Hematopoietic multipotent progenitor cell treated with erythropoietin and hydrocortisone succinate and interleukin-3 and kit ligand, for 17 days (in vitro differentiated cells): ENCODE measurements at places on chromosomes 16 and 17.

GRCh38 chr16:17002565-17002964, 468.2 kb downstream of the XYLT1 start:
- DNase-seq = no peak

DNA sequence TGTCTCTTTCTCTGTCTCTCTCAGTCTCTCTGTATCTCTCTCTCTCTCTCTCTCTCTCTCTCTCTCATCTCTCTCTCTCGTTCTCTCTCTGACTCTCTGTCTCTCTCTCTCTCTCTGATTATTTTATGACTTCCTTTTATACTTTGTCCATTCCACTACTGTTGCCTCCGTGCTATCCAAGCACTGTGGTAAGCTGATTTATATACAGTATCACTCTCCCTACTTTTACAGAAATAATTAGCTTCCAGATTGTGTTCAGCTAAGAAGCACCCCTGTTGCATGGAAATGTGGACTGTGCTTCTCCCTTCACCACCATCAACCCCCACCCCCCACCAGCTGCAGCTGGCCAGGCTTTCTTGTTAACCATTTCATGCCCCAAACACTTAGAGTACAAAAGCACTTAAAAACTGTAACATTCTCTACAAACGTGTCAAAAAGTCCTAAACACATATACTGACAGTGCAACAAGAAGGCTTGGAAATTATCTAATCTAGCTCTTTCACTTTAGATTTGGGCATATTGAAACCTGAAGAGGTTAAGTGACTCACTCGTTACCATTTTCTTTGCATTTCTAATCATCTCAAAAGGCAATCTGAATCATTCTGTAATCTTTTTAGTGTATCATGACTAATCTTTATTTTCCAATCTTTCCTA, 11.6 kb upstream of the TMEM100 start:
- DNase-seq = no peak

GRCh38 chr16:12155235-12155634, 178.7 kb downstream of the SNX29 start:
- DNase-seq = no peak

GRCh38 chr17:4584101-4584916, at the start of gene SMTNL2:
Gene SMTNL2 (plus strand): TSS chr17:4584529. CDS start chr17:4584606, 77 bp downstream.
- DNase-seq = no peak

DNA sequence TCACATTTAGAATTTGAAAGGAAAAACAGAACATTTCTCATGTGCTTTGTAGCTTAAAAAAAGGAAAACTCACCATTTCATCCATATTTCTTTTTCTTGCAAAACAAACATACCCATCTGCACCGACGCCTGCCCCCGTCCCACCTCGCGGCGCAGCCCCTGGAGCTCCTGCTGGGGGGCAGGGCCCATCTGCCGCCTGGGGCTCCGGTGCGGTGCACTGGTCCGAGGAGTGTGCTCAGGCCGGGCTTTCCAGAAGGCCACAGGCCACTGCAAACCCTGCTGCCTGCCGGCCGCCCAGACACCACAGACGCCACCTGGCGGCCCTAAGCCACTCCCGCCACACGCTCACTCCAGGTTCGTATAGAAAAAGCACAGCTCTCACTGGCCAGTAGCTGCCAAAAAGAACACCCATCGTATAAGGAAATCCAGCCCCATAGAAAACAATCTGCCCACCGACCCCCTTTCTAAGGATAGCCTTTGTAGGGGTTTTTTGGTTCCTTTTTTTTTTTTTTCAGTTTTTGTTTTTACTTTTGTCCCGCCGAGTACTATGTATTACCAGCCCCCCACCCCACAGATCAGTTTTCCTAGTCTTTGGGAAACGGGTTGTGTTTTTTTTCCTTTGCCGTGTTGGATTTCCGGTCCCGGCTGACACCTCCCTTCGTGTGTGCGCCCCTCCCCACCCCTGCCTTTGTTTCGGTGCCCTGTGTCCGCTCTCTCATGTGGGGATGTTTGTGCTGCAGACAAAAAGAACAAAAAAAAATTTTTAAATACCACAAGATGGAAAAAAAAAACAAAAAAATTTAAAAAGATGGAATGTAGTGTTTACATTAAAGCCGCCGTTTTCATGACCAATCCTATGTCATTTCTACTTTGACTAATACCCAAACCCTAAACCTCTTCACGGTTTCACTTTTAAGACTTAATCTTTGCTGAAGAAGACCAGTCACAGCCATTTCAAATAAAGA, 68.8 kb downstream of the AMFR start:
- DNase-seq = peak; percentile 72

DNA sequence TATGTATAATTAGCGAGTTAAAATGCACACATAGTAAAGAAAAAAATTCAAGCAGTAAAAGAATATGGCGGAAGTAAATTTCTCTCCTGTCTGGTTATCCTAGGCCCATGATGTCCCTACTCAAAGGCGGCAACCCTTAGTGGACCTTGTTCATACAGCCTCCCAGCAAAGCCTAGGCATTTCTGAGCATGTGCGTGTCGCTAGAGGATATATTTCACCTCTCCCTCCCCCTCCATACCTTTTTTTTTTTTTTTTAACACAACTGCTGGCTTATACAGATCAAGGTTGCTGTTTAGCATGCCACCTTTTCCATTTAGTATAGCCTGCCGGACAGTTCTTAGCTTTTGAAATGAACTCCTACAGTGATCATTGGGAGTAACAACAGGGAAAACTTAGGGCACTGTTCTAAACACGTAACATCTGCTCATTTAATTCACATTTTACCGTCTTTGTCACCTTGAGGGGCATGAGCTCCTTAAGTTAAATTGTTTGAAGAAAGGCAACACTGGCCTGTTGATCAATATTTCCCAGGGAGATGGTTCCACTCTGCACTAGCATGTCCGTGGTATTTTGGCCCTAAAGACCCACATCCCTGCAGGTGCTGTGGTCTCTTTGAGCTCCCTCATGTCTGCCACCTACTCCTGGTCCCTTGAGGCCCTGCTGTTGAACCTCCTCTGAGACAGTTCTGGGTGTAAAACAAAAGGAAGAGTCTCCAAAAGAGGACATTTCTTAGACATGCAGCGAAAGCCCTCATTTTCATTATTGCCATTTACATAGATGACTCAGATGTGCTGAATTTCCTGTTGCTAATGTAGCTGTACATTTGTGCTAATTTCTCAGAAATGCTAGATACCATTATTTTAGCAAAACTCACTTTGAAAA, 4.1 kb upstream of the TNFRSF13B start:
- no peak for DNase-seq

- no peak for DNase-seq
These were observed 462.5 kb upstream of the EEF2KMT start for GRCh38 chr16:5560084-5560483.

GRCh38 chr17:6627019-6627418, 13.5 kb downstream of the KIAA0753 start:
- no peak for DNase-seq

DNA sequence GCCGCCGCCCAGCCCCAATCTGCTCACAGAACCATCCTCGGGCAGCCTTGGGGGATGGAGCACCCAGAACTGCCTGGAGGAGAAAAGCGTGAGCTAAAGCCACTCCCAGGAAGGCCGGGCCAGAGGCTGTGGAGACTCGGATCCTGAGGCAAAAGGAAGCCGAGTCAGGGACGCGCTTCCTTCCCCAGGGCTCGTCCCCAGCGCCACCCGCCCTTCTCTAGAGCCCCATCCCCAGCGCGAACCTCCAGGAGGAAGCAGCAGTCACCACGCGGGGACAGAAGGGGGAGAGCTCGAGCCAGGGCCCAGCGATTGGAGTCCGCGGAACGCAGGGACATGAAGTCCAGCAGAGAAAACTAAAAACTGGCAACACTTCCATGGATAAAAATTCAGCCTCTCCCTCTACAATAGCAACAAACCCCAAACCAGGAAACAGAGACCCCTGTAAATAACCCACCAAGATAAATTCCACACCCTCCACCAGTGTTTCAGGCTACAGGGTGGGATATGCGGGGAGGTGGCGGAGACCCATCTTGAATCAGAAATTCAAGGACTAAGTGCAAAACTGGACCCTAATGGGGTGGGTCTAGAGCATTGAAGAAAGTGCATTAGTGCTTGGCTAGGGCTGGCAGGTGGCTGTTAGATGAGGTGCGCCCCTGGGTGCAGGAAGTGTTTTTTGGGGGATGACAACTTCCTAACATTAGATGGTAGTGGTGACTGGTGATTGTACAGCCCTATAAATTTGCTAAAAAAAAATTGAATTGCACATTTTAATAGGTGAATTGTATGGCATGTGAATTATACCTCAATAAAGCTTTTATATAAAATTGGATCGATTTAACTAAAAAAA, 116.1 kb upstream of the METRNL start:
- no peak for DNase-seq

DNA sequence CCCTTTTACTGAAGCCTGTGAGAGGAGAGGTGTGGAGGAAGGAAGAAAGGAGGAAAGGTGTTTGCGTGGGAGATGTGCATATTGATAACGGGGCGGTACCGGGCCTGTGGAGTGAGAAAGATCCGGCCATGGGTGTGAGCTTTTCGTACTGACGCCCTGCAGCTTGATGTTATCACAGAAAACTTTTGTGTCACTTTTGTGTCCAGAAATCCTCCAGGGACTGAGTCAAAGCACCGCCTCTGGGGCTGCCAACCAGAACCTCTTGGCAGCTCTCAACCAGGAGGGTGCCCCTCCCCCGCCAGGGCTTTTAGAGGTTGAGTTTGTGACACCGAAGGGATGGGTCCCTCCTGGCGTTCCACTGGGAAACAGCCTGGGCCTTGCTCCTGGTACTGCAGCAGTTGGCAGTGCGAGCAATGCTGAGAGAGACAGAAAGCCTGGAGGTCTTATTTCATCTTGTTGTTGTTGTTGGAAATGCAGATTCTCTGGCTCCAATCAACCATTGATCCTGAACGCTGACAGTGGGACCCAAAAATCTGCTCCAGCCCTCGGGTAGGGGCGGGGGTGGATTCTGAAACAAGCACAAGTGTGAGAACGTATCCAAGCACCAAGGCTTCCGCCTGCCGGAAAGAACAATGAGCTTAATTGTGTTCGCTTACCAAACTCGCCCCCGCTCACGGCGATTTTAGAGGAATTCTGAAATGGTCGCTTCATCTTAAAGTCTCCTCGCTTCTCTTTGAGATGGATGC, 65.0 kb downstream of the CRISPLD2 start:
- no peak for DNase-seq

GRCh38 chr16:4298761-4299522, 16.9 kb upstream of the GLIS2 start:
- no peak for DNase-seq

GRCh38 chr17:1580979-1581676, 18.5 kb upstream of the PITPNA start:
- DNase-seq = no peak

DNA sequence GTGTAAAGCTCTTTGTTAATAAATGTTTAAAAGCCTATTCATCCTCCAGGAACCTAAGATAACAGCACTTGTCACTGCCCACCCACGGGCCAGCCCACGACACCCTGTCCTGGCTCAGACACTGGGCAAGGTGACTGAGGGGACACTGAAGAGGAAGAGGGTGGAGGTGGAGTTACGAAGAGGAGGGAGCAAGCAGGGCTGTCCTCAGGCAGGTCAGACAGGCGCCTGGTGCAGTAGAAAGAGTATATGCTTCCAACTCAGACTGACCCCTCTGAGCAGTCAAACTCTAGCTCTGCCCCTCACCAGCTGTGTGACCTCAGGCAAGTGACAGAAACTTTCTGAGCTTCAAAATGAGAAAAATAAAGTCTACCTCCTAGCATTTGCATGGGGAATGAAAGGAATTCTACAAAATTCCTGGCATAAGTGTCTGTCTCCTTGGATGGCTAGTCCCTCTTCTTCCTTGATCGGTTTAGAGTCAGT, 22.8 kb downstream of the TEX2 start:
- DNase-seq = no peak

- DNase-seq = no peak
These were observed 132.1 kb downstream of the KCNJ12 start for GRCh38 chr17:21508211-21508610.

- DNase-seq = peak; percentile 84
These were observed 17.9 kb downstream of the LIG3 start for GRCh38 chr17:34998205-34998604.

- no peak for DNase-seq
These were observed 42.1 kb downstream of the MPRIP start for GRCh38 chr17:17084317-17084835.

GRCh38 chr17:50828508-50829170, 6.7 kb upstream of the WFIKKN2 start:
- no peak for DNase-seq

- DNase-seq = peak; percentile 49
These were observed 1.1 kb downstream of the CHRNE start for GRCh38 chr17:4901648-4902344.

GRCh38 chr17:35892091-35893035, 12.2 kb upstream of the CCL5 start:
- no peak for DNase-seq

DNA sequence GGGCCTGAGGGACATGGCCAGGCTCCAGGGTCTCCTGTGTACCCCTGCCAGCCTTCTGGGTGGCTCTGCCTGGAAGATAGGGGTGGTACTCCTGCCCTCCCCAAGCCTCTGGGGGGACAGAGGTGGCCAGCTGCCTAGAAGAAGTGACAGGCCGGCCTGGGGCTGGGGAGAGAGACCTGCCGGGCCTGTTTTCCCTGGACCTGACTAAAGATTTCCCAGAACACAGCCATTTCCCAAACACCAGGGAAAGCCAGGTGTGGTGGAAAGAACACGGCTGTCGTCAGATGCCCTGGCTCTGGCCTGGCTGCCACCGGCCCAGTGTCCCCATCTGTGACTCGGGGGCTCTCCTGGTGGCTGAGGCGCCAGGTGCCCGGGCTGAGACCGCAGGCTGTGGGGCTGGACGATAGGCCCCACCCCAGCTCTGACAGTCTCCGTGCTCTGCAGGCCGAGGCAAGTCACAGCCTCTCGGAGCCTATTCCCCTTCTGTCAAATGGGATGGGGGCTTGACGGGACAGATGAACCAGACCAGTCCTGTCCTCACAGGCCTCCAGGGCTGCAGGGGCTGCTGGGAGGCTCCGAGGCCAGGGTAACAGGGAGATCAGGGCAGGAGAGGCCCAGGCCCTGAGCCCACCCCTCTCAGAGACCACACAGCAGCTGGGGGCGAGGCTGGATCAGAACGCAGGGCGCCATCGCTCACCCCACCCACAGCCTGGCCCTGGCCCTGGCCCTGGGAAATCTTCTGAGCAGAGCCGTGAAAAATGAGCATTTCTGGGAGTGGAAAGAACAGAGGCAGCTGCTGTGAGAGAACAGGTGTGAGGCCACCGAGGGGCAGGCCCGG, 33.1 kb downstream of the CTU2 start:
- no peak for DNase-seq

GRCh38 chr17:14827396-14827919, 437.7 kb downstream of the PMP22 start:
- DNase-seq = no peak

GRCh38 chr17:7394452-7395191, at the start of gene PLSCR3:
Gene PLSCR3 (minus strand): TSS chr17:7394525. CDS start chr17:7394110, 415 bp downstream.
- DNase-seq = peak; percentile 62

GRCh38 chr16:998211-998610, 16.6 kb downstream of the SOX8 start:
- DNase-seq = no peak

- no peak for DNase-seq
These were observed 1.4 kb upstream of the SPHK1 start for GRCh38 chr17:76382803-76383545.

DNA sequence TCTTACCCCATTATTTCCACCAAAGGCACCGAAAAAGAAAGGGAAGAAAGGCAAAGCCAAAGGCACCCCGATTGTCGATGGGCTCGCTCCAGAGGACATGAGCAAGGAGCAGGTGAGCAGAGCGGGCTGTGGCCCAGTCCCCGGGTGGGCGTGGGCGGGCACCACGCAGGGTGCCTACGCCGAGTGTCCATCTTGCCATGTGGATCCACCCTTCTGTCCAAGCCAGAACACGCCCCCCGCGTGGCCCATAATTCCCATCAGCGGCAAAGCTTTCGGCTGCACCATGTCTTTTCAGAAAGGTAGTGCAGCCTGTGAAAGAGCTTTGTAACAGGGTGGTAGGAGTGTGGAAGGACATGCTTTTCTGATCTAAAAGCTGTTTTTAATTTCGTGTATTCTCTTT, 8.4 kb upstream of the DBNDD1 start:
- no peak for DNase-seq
